CD4-positive, alpha-beta T cell treated with Interleukin-1 beta for 1 hour (primary cell): ENCODE measurements at places on chromosomes 12 and 14.
A peak's percentile ranks its signal among the peaks of the same experiment; 100 is the strongest.

DNA sequence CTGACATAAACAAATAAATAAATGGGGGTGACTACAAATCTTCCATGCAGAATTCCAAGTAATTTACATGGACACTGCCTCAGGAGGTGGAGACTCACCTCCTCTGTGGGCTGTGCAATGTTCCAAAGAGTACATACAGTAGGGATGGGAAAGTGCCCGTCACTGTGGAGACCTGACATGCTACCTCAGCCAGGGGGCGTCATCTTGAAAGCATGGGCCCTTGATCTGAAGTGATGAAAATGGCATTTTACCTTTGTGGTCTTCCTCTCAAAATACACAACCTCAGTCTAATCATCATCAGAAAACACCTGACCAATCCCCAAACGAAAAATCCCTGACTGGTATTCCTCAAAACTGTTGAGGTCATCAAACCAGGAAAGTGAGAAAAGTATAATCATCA is 48.4 kb downstream of the ANAPC7 start:
- peak; percentile 21 for DNase-seq

DNA sequence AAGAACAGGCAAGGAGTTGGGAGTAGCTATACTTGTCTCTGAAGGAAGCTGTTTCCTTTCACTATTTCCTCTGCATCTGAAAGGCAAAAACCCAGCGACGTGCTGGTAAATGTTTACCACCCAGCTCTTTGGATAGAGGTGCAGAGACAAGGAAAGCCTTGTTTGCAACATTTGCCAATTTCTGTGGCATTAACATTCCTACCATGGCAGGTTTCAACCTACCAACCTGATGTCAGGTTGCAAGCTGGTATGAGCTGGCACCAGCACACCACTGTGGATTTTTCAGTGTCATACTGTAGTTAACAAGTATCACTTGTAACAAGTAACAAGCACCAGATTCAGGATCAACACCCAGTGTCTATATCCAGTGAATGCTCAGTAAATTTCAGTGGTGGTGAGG is 294.8 kb upstream of the TMPO start:
- DNase-seq = no peak

GRCh38 chr12:64819816-64820402 is 4.5 kb upstream of the TBC1D30 start:
- DNase-seq = no peak

- DNase-seq = no peak
Observed at GRCh38 chr12:68294251-68294650, 37.9 kb downstream of the MDM1 start.

GRCh38 chr12:103840462-103840875 is 565 bp downstream of the NT5DC3 start:
- DNase-seq = peak; percentile 9

GRCh38 chr14:60166142-60166541 is 944 bp upstream of the DHRS7 start:
- no peak for DNase-seq

DNA sequence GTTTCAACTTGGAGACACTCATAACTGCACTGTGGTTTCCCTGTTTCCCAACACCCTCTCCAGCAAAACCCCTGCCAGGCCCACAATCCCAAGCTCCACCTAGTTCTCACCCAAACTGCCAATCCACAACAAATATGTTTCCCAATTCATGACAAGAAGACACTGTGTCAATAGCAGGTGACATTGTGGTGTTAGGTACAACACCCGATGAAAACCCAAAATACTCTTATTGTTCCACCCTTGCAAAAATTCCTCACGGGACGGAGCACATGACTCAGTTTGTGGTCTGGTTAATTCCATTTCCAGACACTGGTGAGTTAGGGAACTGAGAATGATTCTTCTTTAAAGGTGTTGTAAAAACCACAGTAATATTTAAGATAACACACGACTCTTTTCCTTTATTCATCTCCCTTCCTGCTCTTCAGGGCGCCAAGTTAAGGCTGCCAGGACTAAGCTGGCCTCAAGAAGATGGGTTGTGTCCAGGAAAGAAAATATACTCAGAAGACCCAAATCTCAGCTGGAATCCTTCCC is 735.5 kb downstream of the MED13L start:
- no peak for DNase-seq

- DNase-seq = peak; percentile 86
Observed at GRCh38 chr12:124727264-124727800, 136.3 kb downstream of the SCARB1 start.

DNA sequence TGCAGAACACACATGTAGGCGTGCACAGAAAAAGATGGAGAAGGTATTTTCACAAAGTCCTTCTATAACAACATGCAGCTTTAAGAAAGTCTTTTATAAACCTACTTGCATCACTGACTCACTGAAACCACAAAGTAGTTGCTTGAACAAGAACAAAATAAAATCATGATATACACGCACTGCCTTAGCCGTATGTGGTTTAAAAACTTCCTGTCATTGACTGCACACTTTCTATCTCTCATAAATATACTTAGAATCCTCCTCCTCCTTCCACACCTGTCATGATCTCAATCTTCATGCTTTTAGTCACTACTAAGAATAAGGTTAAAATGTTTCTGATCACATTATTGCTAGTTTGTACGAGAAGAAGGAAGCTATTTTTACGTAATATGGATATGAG is 31.8 kb upstream of the RAD51AP1 start:
- DNase-seq = peak; percentile 40
